Ureter (tissue), 1 donor: ENCODE measurements at places on chromosomes 7 and 10.

GRCh38 chr10:11083051-11083450 lies 65.4 kb downstream of the CELF2 start:
- no peak for DNase-seq

DNA sequence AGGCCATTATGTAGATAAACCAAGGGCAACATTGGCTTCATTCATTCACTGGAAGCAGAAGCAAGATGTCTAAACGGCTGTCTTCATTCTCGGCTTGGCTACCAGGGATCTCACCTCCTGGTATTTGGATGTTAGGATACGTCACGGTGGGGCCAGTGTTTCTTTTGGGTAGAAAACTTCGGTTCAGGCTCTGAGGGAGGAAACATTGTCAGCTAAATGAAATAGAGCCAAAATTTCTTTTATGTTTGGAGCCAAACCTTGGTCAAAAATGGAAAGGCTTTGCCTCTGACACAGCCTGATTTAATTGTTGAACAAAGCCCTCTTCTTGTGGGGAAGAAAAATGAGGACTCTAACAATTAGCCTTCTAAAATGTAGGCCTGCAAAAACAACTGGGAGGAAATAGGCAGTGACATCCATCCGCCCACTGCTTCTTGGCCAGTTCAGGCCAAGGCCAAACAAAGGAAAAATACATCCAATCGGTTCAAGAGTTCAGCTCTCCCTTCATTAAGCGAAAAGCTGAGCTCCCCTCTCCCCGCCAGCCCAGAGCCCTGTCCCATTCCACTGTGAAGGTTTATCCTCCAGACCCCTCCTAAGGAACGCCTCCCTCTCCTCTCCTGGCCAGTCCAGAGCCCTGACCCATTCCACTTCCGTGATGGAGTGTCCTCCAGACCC lies 44.4 kb downstream of the PFKFB3 start:
- DNase-seq = no peak

GRCh38 chr7:155002411-155003091 lies 373 bp downstream of the PAXIP1 start:
- DNase-seq = no peak

DNA sequence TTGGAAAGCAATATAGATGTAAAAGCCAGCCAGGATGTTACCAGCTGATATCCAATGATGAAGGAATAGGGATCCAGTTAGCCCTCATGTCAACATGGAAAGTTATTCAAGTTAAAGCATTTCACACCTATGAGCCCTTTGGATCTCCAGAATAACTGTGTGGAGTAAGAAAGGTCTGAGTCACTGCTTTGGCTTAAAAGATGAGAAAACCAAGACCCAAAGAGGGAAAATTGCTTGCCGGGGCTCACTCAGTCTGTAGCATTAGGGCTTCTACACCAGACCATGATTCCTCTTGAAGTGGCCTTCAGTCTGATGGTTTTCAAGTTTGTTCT lies 12.6 kb downstream of the LSM5 start:
- no peak for DNase-seq

- no peak for DNase-seq
Observed at GRCh38 chr7:73870041-73870492, 9.1 kb downstream of the TMEM270 start.

GRCh38 chr7:11331128-11332102 lies 357.7 kb downstream of the PHF14 start:
- no peak for DNase-seq

DNA sequence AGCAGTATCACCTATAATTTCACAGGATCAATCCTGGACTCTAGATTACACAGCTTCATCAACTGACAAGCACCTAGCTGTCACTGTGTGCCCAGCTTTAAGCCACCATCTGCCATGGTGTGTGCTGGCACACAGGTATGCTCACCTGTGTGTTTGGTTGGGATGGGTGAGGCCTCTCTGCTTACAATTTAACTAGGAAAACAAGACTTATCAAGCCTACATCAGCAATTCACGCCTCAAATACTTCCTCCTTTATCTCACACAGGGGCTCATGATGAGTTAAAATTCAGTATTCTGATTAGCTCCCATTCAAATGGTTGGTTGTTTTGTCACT lies 608.2 kb downstream of the PARD3 start:
- no peak for DNase-seq
